ENCODE measurements at places on chromosomes 16 and 17.
A peak's percentile ranks its signal among the peaks of the same experiment; 100 is the strongest.

- DNase-seq: no peak
These were observed 289.0 kb downstream of the CEP112 start for GRCh38 chr17:65902831-65903522.

GRCh38 chr16:7420079-7420478 lies 87.4 kb downstream of the RBFOX1 start:
- DNase-seq: no peak

DNA sequence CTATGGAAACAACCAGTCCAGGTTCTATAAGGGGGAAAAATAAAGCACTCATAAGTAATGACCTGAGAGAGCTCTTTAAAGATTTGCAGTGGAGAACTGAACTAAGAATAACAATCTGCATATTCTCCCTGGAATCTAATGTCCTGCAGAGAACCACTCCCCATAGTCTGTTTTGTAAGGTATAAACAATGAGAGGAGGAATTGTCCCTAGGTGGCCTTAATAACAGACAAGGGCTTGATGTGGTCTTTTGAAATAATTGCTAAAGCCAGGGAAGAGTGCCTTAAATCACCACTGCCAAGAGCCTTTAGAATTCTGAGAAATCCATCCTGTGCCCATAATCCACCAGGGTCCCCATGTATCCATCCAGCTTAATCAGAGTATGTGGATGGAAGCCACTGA lies 106.3 kb downstream of the CDH11 start:
- no peak for DNase-seq

DNA sequence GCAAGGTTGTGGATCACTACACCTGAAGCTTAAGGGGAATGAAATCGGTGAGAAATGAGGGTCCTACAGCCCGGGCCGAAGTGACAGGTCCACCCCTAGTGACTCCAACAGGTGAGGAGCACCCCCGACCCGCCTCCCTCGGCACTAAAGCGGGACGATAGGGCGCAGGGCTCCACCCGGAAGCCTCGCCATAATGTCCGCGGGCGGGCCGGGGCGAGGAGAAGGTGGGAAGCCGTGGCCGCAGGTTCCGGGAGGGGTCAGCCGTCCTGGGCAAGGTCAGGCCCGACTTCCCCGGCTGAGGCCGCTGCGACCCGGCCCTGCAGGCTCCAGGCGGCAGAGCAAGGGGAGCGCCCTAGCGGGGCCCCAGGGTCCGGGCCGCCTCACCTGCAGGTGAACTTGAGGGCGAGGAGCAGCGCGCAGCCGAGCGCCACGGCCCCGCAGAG lies 543 bp downstream of the TXNDC11 start:
- peak; percentile 62 for DNase-seq

DNA sequence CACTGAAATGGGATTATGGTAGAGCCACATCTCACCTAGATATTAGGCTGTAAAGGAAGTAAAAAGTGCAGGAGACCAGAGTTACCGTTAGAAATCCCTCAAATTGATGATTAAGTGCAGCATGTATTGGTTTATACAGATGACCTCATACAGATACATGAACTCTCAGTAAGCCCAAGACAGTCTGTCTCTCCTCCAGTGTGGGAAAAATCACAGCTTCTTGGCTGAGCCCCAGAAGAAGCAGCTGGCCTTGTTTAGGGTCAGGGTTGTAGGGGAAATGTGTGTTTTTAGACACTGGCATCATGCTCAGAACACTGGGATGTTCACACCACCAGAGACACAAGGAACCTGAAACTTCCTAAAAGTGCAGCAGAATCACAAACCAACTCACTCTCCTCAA lies 135.9 kb downstream of the KATNIP start:
- DNase-seq: no peak
